T1000 (cell line): ENCODE measurements at places on chromosomes 7 and 10.
A peak's percentile ranks its signal among the peaks of the same experiment; 100 is the strongest.

GRCh38 chr7:34309584-34309983 is 348.4 kb upstream of the NPSR1 start:
- no peak for DNase-seq

GRCh38 chr10:124071141-124071540 is 22.3 kb downstream of the CHST15 start:
- no peak for DNase-seq

DNA sequence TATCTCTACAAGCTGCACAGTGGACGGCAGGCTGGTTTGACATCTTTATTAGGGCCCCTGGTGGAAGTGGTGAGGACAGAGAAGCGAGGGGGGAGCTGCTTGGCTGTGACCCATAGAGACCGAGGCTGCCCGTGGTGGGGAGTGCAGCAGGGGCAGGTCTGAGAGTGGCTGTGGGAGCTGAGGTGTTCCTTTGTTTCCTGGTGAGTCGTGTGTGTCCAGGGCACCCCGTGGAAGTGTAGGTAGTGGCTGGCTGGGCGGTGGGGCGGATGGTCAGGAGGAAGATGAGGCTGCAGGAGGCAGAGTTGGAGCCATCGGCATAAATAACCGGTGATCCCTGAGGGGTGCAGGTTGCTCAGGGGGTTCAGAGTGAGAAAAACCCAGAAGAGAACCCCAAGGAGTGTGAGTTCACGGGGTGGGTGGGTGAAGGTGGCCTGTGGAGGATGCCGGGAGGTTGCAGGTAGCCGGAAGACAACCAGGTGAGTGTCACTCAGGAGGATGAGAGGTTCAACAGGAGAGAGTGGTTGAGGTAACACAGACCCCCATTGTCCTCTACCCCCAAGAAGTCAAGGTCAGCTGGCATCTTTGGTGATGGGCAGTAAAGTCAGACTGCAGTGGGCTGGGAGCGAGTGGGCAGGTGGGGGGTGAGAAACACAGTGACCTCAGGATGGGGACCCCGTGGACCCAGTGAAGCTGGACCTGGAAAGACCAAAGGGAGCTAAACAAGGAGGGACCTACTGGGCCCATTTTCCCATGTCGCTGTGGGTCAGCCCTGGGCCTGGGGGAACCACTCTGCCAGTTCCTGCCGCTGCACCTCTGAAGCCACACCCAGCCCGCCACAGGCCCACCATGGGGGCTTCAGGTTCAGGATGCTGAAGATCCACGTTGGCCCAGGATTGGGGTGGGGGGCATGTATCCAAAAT is 7.8 kb downstream of the ATP6V0E2 start:
- DNase-seq = no peak

DNA sequence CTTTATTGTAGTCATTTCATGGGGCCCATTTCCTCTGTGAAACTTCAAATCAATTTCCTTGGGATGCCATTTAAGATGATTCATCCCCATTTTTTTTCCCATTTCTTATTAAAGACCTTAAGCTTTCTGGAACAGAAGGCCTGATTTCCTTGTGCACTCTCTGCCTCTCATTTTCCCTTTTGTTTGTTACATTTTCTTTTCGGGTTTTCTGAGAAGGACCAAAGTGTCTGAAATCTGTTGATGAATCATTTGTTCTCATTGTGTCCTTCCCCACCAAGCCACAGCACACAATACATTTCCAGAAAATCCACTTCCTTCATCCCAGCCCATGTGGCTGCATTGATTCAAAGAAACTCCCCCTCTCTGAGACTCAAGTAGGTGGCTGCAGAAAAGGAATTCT is 372.4 kb downstream of the SFMBT2 start:
- DNase-seq = no peak

- DNase-seq = no peak
These were observed 51.1 kb upstream of the UBE3C start for GRCh38 chr7:157087646-157088045.

DNA sequence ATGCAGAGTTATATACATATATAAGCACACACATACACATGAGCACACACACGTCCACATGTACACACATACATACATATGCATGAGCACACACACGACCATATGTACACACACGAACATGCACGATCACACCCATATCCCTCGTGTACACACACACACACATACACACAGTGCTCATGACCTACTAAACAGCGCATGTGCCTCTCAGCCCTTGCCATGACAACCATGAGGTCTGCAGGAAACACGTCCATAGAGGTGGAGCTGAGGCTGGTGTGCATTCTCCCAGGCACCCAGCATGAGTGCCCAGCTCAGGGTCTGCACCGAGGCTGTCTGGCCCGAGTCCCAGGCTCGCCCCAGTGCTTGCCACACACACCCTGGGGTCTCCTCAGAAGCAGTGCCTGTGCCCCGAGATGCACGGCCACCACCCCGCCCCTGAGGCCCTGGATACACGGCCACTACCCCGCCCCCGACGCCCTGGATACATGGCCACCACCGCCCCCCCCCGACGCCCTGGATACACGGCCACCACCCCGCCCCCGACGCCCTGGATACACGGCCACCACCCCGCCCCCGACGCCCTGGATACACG is 529.6 kb downstream of the DNAJB6 start:
- DNase-seq = no peak

DNA sequence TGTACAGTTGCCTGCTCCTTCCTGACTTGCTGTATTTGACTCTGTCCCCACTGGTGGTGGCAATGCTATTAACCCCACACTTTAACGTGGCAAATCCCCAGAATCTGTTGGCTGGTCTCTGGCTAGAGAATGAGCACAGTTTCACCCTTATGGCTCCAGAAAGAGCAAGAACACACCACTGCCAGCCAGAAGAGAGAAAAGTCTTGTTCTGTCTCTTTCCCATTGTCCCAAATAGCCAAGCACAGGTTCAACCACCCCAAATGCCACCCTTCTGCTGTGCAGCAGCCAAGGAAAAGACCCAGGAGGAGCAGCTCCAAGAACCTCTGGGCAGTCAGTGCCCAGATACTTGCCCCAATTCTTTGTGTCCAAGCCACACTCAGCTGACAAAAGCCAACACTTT is 11.3 kb downstream of the SLC16A9 start:
- no peak for DNase-seq

DNA sequence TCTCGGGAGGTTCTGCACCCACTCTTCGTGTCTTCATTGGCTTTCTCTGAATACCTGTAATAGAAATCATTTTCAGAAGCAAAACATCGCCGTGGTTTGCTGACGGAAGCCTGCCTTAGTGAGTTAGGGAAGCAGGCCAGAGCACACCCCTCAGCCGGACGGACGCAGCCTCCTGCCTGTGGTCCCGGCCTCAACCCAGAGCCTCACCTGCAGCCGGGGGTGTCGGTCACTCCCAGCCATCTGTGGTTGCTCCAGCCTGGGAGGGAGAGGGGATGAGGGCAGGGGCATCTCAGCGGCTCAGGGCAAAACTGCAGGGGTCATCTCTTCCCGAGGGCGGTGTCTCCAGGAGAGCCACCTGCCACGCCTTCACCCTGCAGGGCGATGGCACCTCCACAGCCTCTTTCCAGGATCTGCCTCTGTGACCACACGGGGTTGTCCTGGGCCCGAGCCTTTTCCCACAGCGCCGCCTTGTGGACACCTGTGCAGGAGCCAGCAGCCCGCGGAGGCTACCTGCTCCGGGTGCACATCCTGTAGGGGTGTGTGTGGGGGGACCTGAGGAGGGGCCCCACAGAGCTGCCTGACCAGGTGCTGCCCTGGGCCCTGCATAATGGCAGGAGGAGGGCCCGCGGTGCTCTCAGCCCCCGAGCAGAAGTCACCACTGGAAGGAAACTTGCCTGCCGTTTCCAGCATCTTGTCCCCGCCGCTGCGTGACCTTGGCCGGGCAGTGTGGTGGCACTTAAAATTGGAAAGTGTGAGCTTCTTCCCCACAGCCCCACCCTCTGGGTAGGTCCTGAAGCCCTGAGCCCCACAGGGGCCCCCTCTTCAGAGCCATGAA is 21.6 kb upstream of the AP5Z1 start:
- DNase-seq = no peak

DNA sequence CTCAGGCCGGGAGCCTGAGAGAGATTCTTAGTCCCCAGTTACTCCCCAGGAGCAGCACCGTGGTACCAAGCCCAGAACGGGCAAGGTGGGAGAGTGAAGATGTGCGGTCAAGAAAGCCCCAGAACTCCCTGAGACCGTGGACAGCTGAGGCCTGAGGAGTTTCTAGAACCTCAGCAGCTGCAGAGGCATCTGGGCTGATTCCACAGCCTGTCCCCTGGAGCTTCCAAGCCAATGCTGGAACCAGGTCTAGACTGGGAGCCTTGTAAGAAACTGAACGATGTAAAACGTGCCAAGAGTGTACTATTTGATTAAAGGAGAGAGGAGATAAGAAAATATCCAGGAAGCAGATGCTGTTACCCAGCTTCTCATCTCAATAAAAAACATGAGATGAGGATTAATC is 366.3 kb downstream of the TNS3 start:
- DNase-seq = no peak

DNA sequence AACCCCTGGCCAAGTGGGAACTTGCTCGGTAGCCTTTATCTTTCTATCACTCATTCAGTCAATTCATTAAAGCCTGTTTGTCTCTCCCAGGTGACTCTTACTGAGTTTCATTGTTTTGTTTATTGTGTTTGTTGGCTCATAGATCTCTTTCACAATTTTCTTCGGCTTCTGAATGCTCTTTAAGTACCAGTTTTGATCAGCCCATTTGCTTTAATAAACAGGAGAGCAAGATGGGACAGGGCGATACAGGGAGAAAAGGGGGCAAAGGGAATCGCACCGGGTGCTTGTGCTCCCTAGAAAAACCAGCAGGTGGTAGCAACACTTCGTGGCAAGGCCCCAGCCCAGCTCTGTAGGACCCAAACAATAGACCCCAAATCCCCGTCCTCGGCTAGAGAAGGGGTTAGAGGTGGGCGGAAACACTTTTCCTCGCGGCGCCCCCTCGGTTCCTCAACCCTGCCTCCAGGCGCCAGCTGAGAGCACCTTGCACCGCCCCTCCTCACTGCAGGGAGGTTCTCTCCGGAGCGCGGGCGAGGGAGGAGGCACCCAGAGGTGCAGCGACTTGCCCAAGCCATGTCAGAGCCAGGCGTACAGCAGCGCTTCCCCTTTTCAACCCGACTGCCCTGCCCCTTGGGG is 1.0 kb upstream of the EPHB6 start:
- DNase-seq = peak; percentile 41
